T-cell (primary cell): ENCODE measurements at places on chromosomes 5 and 9. TPM values are rescaled to one million over a fixed set of nuclear protein-coding genes. Genes with fewer than 3 reads are reported as not detected.
A peak's percentile ranks its signal among the peaks of the same experiment; 100 is the strongest.

GRCh38 chr9:69400470-69400869 lies 75.5 kb downstream of the ENTREP1 start:
- no peaks in the 10 kb centered on the region for H3K4me1 ChIP-seq
- no peaks in the 10 kb centered on the region for H3K36me3 ChIP-seq
- no peak overlapping the region for H3K4me3 ChIP-seq
- H3K27me3 ChIP-seq = no peaks in the 10 kb centered on the region
- H3K27ac ChIP-seq = no peak overlapping the region
- DNase-seq = no peak

PCDHB5 gene
- not detected for total RNA-seq

- H3K27me3 ChIP-seq = no peaks in the 10 kb centered on the region
- H3K4me1 ChIP-seq = no peaks in the 10 kb centered on the region
- no peak overlapping the region for H3K4me3 ChIP-seq
- DNase-seq = no peak
These were observed 558.1 kb downstream of the NR2F1-AS1 start for GRCh38 chr5:93022796-93023447.

DNA sequence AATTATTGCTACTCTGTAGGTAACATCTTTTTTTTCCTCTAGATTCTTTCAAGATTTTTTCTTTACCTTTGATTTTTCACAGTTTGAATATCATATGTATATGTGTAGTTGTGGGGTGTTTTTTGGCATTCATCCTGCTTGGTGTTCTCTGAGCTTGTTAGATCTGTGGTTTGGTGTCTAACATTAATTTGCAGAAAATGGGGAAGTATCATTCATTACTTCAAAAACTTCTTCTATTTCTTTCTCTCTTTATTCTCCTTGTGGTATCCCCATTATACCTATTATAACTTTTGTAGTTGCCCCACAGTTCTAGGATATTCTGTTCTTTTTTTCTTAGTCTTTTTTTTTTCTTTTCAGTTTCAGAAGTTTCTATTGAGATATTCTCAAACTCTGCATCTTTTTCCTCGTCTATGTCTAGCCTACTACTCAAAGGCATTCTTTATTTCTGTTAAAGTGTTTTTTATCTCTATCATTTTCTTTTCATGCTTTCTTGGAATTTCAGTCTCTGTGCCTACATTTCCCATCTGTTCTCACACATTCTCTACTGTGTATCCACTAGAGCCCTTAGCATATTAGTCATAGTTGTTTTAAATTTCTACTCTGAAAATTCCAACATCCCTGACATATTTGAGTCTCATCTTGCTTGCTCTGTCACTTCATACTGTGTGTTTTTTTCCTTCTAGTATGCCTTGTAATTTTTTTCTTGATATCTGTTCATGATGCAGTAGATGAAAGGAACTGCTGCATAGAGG lies 60.1 kb upstream of the GNA14 start:
- no peaks in the 10 kb centered on the region for H3K27me3 ChIP-seq
- H3K4me1 ChIP-seq = no peaks in the 10 kb centered on the region
- H3K27ac ChIP-seq = no peak overlapping the region
- H3K36me3 ChIP-seq = no peaks in the 10 kb centered on the region

DNA sequence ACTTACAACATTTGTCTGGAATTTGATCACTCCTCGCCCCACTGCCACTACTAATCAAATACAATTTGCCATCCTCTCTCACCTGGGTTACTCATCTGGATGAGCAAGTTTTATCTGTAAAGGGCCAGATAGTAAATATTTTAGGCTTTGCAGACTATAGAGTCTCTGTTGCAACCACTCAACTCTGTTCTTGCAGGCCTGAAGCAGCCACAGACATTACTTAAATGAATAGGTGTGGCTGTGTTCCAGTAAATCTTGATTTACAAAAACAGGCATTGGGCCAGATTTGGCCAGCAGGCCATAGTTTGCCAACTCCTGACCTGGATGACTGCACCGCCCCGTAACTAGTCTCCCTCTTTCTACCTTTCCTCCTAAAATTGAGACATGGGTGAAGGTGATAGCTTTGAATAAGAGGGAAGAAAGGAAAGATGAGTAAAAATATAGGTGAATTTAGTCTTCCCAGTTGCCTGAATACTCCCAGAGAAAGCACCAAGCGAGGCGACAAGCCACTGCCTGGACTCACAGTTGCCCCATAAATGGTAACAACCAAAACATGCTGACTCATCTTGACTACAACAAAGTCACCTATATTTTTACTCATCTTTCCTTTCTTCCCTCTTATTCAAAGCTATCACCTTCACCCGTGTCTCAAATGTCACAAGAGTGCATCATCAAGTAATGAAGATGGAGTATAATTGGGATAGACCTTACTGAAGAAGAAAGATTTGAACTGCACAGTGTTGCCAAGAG lies 32.5 kb upstream of the SCAMP1 start:
- H3K4me1 ChIP-seq = no peaks in the 10 kb centered on the region
- no peak overlapping the region for H3K27ac ChIP-seq
- H3K27me3 ChIP-seq = no peaks in the 10 kb centered on the region
- no peak for DNase-seq
- H3K36me3 ChIP-seq = no peaks in the 10 kb centered on the region
- no peak overlapping the region for H3K4me3 ChIP-seq

- H3K4me3 ChIP-seq = no peak overlapping the region
- no peak for DNase-seq
- no peaks in the 10 kb centered on the region for H3K27me3 ChIP-seq
- H3K27ac ChIP-seq = no peak overlapping the region
These were observed 55.9 kb downstream of the SECISBP2 start for GRCh38 chr9:89374176-89374575.

DNA sequence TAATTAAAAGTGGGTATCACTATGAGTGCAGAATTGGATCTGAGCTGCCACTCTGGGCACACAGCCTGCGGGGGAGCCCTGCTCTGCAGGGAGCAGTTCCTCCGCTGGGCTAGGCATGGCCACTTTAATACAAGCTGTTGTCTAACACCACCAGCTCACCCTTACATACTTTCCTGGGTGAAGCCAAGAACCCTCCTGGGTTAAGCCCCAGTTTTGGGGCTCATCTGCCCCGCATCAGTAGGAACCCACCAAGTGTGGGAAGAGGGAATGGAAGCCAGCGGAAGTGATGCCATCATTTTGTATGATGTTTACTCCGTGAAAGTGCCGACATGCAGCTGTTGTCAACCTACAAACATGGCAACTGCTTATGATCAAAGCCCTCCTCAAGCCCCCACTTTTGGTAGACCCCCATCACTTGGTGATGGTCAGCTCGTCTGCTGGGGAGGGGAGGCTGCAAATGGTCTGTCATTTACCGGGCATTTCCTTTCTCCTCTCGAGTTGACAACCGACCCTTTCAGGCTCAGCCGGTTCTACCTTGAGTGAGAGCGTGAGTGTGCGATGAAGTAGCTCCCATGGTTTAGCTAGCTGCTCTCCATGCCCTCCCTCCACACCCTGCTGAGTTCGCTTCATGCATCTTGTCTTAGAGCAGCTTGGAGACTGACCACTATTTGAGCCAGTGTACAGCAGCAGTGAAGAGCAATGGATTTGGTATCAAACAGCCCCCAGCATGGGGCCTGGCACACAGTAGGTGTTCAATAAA lies 95.3 kb upstream of the IER5L start:
- H3K4me3 ChIP-seq = no peak overlapping the region
- no peaks in the 10 kb centered on the region for H3K36me3 ChIP-seq
- no peak for DNase-seq
- peaks cover 25% of the 10 kb centered on the region for H3K27me3 ChIP-seq

FOXI1 gene
- 0.16 TPM for total RNA-seq

DNA sequence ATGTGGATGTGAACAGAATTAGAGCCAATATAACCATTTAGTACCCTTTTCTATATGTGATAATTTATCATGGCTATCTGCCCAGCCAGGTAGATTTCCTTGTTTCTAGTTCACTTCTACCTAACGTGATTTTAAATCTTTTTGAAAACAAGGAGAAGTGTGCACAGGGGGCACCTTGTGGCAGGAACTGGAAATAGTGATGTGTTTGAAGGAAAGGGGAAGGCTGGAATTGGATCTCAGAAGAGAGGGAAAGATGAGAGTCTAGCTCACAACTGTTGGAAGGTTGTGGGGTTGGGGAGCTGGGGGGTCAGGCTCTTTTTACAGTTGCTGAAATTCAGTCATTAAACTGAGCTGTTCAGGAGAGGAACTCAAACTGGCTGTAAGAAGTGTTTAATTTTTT lies 219.5 kb downstream of the KCTD16 start:
- H3K27ac ChIP-seq = no peak overlapping the region
- H3K36me3 ChIP-seq = no peaks in the 10 kb centered on the region
- no peaks in the 10 kb centered on the region for H3K4me1 ChIP-seq

DNA sequence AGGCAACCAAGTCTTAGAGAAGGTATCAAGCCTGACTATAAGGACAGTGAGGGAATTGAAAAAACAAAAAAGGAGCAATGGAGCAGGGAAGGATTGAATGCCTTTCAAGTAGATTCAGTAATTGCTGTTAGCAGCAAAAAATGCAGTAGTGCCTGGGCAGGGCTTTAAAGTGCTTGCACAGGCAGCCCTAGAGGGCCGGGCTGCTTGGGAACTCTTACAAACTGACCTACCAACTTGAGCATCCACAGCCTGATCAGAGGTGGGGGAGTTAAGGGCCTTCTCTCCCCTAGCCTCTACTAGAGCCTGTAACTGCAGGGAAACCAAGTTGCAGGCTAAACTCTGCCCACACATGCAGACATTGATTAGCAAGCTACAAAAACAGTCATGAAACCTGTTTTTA lies 19.4 kb downstream of the FXN start:
- H3K36me3 ChIP-seq = no peaks in the 10 kb centered on the region
- H3K27me3 ChIP-seq = no peaks in the 10 kb centered on the region
- H3K4me1 ChIP-seq = no peaks in the 10 kb centered on the region
- H3K4me3 ChIP-seq = no peak overlapping the region
- DNase-seq = no peak

BARX1 gene
- not detected for total RNA-seq

- no peaks in the 10 kb centered on the region for H3K36me3 ChIP-seq
- H3K27me3 ChIP-seq = peaks cover 3% of the 10 kb centered on the region
- no peak overlapping the region for H3K27ac ChIP-seq
These were observed 141.3 kb upstream of the ZNF366 start for GRCh38 chr5:72648480-72648879.

OR1J2 gene
- total RNA-seq = not detected

GNA14 gene
- total RNA-seq = not detected

DNA sequence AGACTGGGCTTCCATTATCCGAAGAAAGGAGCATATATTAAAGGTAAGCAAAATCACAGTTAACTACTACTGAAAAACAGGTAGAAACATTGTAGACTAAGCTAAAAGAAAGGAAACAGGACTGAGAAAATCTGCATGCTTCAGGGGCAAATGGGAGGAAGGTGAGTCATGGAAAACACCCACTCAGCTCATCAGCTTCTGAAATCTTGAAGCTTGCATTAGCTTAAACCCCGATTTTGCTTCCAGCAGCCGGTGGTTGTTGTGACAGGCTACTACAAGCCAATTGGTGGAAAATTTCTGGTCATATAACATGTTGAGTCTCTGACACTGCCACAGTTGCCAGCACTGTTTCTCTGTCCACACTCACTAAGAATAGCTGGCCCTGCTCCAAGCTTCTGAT lies 179.6 kb upstream of the PUM3 start:
- H3K27ac ChIP-seq = no peak overlapping the region
- no peak overlapping the region for H3K4me3 ChIP-seq
- DNase-seq = no peak
- no peaks in the 10 kb centered on the region for H3K27me3 ChIP-seq
- no peaks in the 10 kb centered on the region for H3K4me1 ChIP-seq

GRCh38 chr5:171542525-171543140 lies 123.2 kb downstream of the FGF18 start:
- H3K36me3 ChIP-seq = no peaks in the 10 kb centered on the region
- no peak overlapping the region for H3K27ac ChIP-seq
- H3K27me3 ChIP-seq = no peaks in the 10 kb centered on the region
- H3K4me1 ChIP-seq = no peaks in the 10 kb centered on the region

DNA sequence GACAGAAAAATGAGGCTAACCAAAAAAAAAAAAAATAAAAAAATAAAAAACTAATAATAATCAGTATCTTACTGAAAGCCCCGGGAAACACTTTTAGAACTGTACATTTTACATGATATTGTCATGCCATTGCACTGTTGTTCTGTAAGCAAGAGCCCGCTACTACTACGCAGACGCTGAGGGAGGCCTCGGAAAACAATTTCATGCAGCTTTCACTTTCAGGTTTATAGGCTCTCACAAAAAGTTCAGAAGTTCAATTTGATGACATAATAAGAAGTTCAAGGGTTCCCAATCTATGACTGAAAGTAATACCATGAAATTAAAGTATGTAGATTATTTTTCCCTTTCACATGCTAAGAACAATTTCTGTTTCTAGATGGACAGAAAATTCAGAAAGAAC lies 318.3 kb upstream of the ITGA1 start:
- no peak for DNase-seq
- no peaks in the 10 kb centered on the region for H3K36me3 ChIP-seq
- peaks cover 2% of the 10 kb centered on the region for H3K4me1 ChIP-seq
- peak overlapping the region; percentile 50 for H3K27ac ChIP-seq

TRPM3 gene
- total RNA-seq = not detected

GRCh38 chr5:151905557-151905961 lies 19.1 kb downstream of the GLRA1 start:
- no peak overlapping the region for H3K27ac ChIP-seq
- no peak for DNase-seq
- no peaks in the 10 kb centered on the region for H3K27me3 ChIP-seq
- H3K36me3 ChIP-seq = no peaks in the 10 kb centered on the region
- no peaks in the 10 kb centered on the region for H3K4me1 ChIP-seq
- no peak overlapping the region for H3K4me3 ChIP-seq

TMC1 gene
- not detected for total RNA-seq

GRCh38 chr5:151720215-151720614 lies 33.5 kb upstream of the SPARC start:
- no peak for DNase-seq
- H3K36me3 ChIP-seq = no peaks in the 10 kb centered on the region
- H3K4me1 ChIP-seq = no peaks in the 10 kb centered on the region
- H3K27me3 ChIP-seq = no peaks in the 10 kb centered on the region
- H3K4me3 ChIP-seq = no peak overlapping the region

FBXW11 gene
- 34.1 TPM for total RNA-seq

- H3K4me3 ChIP-seq = no peak overlapping the region
- DNase-seq = no peak
- peaks cover 11% of the 10 kb centered on the region for H3K27me3 ChIP-seq
- H3K27ac ChIP-seq = no peak overlapping the region
- no peaks in the 10 kb centered on the region for H3K36me3 ChIP-seq
These were observed 14.2 kb upstream of the AGGF1 start for GRCh38 chr5:77015938-77016569.

PCA3 gene
- not detected for total RNA-seq

- H3K4me3 ChIP-seq = no peak overlapping the region
- H3K27ac ChIP-seq = no peak overlapping the region
- no peaks in the 10 kb centered on the region for H3K4me1 ChIP-seq
These were observed 65.4 kb upstream of the ARAP3 start for GRCh38 chr5:141747152-141748141.

CDH12 gene
- total RNA-seq = not detected

- peak overlapping the region; percentile 67 for H3K27ac ChIP-seq
- no peaks in the 10 kb centered on the region for H3K36me3 ChIP-seq
- peaks cover 16% of the 10 kb centered on the region for H3K4me1 ChIP-seq
- DNase-seq = no peak
- H3K27me3 ChIP-seq = no peaks in the 10 kb centered on the region
These were observed 211.3 kb downstream of the AUH start for GRCh38 chr9:91150273-91150997.
